ENCODE measurements at places on chromosomes 5 and 9.

DNA sequence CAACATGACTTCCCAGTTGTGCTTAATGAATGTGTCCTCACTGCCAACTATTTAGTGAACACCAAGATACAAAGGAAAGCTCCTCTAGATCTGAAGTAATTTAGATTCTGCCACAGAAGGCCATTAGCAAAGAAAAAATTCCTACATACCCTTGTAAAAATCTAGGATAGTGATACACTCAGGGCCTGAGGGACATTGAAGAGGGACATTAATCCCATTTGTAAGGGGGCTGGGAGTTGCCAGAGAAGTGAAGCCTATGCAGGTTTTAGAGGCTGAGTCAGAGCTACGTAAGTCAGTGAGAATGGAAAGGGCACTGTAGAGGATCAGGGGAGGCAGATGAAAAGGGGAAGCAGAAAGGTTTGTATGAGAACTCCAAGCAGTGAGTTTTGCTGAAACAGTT, 286.9 kb upstream of the TARS1 start:
- no peak for DNase-seq

DNA sequence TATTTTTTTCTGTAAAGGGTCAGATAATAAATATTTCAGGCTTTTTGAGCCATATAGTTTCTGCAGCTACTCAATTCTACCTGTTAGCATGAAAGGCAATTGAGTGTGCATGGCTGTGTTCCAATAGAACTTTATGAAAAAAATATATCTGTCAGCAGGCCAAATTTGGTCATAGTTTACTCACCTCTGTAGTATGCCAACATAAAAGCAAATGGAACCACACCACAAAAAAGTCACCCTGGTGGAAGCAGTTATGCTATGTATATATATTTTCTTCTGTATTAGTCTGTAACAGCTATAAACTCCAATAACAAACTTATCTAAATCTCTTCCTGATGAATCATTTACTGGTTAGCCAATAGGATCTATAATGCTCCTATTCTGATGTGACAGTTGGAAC, 3.4 kb downstream of the SLC38A9 start:
- DNase-seq: no peak

DNA sequence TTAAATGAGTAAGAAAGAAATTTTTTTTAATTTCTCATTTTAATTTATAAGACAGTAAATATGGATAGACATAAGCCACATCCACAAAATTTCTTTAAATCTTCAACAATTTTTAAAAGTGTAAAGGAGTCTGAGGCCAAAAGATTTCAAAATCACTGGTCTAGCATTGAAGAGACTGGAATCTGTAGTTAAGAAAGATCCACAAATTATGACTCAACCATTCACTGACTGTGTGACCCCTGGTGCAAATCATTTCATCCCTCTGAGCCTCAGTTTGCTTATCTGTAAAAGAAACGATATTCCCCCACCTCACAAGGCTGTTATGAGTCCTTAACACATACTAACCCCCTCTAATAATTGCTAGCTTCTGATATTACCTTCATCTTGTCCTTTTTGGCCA, 98.5 kb downstream of the EBF1 start:
- DNase-seq: no peak

GRCh38 chr5:51396797-51397196, 13.5 kb downstream of the ISL1 start:
- no peak for DNase-seq

DNA sequence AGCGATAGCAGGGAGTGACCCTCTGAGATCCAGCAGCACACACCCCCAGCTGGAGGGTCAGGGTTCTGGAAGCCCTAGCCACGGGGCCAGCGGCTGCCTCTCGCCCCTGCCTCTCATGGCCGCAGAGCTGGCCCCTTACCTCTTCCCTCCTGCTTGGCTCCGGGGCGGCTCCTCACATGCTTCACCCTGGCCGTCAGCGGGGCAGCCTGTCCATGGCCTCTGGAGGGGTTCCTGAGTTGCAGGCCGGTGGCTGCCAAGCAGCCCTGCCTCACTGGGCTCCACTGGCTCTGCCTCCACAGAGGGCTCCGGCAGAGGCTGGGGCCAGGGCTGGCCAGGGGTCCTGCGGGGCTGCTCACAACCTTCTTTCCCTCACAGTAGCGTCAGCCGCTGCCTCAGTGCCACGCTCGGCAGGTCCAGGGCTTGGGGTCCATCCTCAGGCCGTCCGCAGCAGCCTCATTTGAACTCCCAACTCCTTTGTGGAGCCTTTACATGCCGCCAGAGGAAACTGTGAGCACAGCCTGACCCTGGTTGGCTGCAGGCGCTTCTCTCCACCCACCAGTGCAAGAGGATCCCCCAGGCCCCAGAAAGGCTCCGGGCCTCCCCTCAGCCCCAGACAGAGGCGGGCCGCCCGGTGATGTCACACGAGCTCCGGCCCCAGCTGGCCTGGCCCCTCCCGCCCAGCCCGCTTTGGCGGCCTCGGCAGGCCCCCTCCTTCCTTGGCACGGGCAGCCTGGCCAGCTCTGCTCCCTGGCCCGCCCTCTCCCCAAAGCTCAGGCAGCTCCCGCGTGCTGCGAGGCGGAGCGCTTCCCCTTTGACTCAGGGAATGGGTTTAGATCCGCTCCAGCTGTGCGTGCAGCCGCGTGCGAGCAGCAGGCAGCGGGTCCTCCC, at the start of gene ANGPTL2:
ANGPTL2 (minus strand) TSS at position 460 of the 888 bp plus-strand sequence. CDS start 13,904 bp downstream, outside the sequence.
- no peak for DNase-seq

DNA sequence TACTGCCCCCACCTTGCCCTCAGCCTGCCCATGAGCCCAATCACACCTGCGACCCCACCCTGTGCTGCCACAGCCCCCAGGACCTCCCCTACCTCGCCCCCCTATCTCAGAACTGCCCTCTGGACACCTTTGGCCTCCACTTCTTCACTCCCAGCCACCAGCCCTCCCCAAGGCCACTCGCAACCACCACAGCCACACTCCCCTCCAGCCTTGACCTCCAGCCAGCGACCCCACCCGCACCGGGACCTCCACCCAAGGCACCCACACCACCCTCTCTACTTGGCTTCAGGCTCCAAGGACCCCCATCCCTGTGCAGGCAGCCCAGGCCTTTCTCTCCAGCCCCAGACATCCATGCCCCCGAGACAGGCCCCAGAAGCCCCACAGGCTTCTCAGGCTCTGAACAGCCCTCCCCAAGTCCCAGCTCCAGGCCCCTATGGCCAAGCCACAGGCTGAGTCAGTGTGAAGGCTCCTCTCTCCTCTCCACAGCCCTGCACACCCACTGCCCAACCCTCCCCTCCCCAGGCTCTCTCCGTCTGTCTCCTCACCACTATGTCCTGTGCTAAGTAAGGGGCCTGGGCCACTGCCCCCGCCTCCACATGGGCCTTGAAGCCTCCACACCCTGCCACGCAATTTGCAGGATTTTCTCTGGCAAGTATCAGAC, 2.0 kb downstream of the AK1 start:
- no peak for DNase-seq

DNA sequence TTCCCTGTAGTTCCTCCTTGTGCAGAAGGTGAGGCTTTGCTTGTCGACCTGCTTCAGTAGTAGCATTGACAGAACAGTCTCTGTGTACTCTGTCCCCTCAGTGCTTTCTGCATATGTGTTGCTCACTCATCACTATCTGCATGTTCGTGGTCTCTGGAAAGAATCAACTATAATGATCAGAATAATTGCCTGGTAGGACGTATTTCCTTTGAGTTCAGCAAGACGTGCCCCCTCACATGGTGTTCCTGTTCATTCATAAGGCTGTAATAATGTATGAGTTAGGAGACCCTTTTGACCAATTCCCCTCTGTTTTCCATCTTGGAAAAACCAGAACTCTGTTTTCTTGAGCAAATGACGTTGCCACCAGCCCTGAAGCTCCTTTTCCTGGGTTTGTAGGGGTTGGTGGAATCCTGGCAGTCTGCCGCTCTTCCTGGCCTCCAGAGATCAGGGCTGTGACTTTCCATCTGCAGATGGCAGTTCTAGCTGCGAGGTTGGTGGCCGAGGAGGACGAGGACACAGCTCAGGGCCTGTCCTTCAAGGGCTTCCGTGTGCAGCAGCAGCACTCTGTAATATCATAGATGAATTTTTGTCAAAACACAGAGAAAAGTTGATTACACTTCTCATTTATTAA, 61.9 kb downstream of the EXOSC2 start:
- no peak for DNase-seq

GRCh38 chr5:2575292-2575691, 176.2 kb downstream of the IRX2 start:
- DNase-seq: no peak

GRCh38 chr5:6183391-6184390, 194.7 kb downstream of the MED10 start:
- no peak for DNase-seq

DNA sequence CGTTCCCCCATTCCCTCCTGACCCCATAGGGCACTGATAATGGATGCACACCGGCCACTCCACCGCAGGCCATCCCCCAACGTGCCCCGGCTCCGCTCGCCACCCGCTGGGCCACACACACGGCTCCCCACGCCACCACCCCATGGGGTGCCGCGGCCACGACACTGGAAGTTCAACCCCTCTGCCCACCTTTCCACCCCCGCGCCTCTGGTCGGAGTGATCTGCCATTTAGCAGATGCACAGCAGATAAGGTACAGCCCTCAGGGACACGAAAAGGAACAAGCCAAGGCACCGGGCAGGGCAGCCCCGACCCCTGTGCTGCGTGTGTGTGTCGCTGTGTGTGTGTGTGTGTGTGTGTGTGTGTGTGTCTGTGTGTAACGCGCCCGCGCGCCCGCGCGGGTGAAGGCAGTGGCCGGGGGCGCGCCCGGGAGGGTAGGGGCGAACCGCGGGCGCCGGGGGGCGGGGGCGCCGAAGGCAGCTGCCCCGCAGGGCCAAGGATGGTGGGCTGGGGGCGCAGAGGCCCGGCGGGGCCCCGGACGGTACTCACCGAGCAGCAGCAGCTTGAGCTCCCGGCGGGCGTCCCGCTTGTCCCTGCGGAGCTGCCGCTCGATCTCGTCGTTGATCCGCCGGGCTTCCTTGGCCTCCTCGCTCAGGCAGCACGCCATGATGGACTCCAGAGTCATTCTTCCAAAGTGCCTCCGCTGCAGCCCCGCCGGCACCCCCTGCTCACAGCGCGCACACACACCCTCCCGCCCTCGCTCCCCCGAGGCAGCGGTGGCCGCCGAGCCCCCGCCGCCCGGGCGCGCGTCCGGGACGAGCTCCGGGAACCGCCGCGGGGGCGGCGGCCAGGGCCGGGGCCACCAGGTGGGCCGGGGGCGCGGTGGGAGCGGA, 813 bp downstream of the GNAQ start:
- peak; percentile 61 for DNase-seq

DNA sequence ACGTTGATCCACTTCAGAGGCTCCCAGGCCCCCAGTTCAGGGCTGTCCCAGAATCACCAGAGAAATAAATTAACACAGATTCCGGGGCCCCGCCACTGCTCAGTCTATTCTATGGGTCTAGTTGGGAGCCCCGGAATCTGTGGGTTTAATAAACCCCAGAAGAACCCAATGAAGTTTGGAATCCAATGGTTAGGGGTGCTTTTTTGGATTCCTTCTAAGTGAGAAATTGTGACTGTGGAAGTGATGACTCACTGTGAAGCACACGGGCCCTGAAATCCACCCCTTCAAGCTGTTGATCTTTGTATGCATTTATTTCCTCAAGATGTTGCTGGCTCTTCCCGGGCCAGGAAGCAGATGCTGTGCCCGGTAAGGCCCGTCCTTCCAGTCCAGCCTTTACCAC, 57.3 kb upstream of the SLC28A3 start:
- no peak for DNase-seq

GRCh38 chr9:108395421-108395820, 460.4 kb downstream of the ACTL7B start:
- no peak for DNase-seq

GRCh38 chr9:89595646-89596045, 9.2 kb upstream of the GADD45G start:
- DNase-seq: no peak

GRCh38 chr5:151092762-151093161, 11.9 kb upstream of the TNIP1 start:
- no peak for DNase-seq

DNA sequence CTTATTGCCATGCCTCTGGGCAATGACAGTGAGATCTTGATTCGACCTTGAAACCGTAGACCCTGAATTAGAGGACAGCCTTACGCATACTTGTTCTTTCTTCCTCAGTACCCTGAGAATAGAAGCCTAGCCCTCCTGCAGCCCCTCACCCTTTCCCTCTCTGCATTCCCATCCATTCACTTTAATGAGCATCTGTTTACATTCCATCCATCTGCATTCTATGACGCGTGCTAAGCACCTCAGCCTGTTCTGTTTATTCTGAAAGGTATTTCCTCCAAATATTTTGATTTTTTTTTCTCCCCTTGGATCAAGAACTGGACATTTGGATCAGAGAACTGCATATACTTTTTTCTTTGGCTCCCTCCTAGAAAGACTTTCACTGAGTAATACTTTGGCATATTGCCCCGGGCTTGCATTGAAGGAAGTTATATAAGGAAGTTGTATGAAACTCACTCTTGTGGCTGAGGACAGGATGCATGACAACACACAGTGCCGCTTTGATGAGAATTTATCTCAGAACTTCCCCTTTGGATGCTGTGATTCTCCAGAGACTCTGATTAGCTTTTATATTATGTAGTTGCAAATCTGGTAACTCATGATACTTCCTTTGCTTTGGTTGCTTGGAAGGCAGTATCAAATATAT, 15.7 kb downstream of the TMEM8B start:
- peak; percentile 4 for DNase-seq

DNA sequence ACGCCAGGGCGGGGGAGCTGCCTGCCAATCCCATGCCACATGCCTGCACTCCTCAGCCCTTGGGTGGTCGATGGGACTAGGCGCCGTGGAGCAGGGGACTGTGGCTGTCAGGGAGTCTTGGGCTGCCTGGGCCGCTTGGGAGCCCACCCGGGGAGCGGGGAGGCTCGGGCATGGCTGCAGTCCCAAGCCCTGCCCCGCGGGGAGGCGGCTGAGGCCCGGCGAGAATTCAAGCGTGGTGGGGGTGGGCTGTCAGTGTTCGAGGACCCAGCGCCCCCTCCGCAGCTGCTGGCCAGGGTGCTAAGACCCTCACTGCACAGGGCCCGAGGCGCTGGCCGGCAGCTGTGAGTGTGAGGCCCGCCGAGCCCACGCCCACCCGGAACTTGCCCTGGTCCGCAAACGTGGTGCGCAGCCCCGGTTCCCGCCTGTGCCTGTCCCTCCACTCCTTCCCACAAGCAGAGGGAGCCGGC, 83.2 kb upstream of the DMRTA1 start:
- no peak for DNase-seq

DNA sequence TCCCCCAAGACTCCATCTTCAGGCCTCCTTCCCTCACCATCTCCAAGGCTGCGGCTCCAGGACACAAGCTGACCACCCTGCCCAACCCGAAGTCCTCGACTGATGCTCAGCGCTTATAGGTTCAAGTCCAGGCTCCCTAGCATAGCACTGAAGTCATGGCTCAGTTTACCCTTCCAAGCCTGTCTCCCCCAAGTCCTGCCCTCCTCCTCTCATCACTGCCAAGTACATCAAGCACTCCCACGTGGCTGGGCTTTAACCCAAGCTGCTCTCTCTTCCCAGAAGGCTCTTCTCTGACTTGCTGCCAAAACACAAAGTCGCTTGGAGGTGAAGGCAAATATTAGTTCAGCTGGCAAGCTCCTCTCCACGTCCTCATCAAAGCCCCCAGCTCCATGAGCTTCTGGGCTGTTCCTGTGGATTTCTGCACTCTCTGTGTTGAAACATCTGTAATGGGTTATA, 22.1 kb upstream of the MARCHF6 start:
- no peak for DNase-seq

GRCh38 chr9:119181561-119181960, 187.7 kb downstream of the BRINP1 start:
- DNase-seq: no peak

Measured in activated CD4-positive, alpha-beta T cell treated with anti-CD3 and anti-CD28 coated beads, Interleukin-2, amount 50 U/mL, for 1 hour (primary cell).